Activated naive CD4-positive, alpha-beta T cell treated with anti-CD3 and anti-CD28 coated beads for 36 hours (primary cell): ENCODE measurements at places on chromosomes 3 and 15.

DNA sequence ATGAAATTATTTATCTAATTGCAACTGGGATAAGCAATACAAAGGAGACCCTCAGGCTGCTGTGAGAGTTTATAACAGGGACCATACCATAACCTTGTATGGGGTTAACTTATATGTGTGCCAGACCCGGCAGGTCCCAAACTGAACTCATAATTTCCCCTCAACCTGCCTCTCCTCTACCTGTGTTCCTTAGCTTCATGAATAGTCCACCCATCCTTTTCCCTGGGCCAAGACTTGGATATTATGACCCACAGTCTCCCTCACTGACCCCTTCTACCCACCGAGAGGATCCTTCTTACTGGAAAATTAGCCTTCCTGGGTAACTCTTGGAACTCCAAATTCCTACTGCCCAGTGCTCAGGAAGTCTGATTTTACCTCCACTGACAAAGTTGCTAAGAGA lies 3.4 kb upstream of the TSPAN3 start:
- H3K36me3 ChIP-seq = no peaks in the 10 kb centered on the region
- H3K27ac ChIP-seq = no peak overlapping the region
- DNase-seq = no peak
- peaks cover 16% of the 10 kb centered on the region for H3K4me1 ChIP-seq
- no peak overlapping the region for H3K4me3 ChIP-seq

- H3K27me3 ChIP-seq = peaks cover 4% of the 10 kb centered on the region
- no peaks in the 10 kb centered on the region for H3K4me1 ChIP-seq
- H3K36me3 ChIP-seq = no peaks in the 10 kb centered on the region
- no peak overlapping the region for H3K27ac ChIP-seq
- no peak for DNase-seq
Observed at GRCh38 chr15:32864841-32865240, 147.0 kb downstream of the GREM1 start.

GRCh38 chr15:84835661-84836337 lies 18.6 kb downstream of the ALPK3 start:
- no peaks in the 10 kb centered on the region for H3K4me1 ChIP-seq
- no peak overlapping the region for H3K4me3 ChIP-seq
- no peak for DNase-seq
- H3K27ac ChIP-seq = no peak overlapping the region
- no peaks in the 10 kb centered on the region for H3K36me3 ChIP-seq

GRCh38 chr15:70195587-70196305 lies 98.0 kb upstream of the TLE3 start:
- H3K27me3 ChIP-seq = no peaks in the 10 kb centered on the region
- no peak overlapping the region for H3K27ac ChIP-seq
- H3K4me1 ChIP-seq = no peaks in the 10 kb centered on the region
- no peak overlapping the region for H3K4me3 ChIP-seq

GRCh38 chr3:15810702-15811101 lies 12.9 kb upstream of the ANKRD28 start:
- H3K36me3 ChIP-seq = no peaks in the 10 kb centered on the region
- H3K4me3 ChIP-seq = no peak overlapping the region
- H3K27ac ChIP-seq = no peak overlapping the region
- no peak for DNase-seq

DNA sequence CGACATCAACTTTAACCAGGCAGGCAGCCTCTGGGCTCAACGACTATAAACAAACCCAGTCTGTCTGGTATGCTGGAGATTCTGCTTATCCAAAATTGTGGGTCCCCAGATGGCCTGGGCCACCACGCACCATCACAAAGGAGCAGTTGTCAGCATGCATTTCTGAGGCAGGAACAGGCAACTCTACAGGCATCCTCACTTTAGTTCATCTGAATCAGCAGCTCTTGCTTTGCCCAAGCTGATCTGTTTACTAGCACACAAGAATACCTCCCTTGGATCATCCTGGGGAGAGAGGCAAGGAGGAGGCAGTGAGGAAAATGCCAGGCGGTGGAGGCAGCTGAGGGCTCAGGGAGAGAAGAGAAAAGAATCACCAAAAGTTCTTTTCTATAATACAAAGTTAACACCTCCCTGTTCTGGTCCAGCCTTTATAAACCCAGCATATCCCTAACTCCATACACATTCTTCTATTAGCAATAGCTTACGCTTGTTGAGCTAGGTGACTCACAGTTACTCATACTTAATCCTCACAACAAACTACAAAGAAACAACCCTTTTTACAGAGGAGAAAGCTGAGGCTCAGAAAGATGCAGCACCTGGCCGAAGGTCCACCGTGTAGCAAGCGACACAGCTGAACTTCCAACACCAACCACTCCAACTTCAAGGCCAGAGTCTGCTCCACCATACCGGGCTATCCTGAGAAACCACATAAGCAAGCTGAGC lies 33.6 kb downstream of the ZDHHC3 start:
- H3K4me3 ChIP-seq = no peak overlapping the region
- no peak overlapping the region for H3K27ac ChIP-seq
- peaks cover 23% of the 10 kb centered on the region for H3K36me3 ChIP-seq
- DNase-seq = no peak
- no peaks in the 10 kb centered on the region for H3K27me3 ChIP-seq
- no peaks in the 10 kb centered on the region for H3K4me1 ChIP-seq

DNA sequence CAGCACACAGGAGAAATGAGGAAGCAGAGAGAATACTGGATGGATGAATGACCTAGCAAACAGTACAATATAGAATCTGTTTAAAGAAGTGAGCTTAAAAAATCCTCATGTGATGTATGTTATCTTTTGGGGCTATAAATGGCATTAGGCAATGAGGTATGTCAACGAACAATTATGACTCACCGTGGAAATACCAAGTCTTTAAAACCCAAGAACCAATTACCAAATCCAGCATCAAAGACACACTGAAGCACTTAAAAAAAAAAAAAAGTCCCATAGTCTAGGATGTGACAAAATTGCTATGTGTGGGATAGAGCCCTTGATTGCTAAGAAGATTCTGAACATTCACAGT lies 36.3 kb upstream of the HERC1 start:
- no peaks in the 10 kb centered on the region for H3K27me3 ChIP-seq
- H3K4me3 ChIP-seq = no peak overlapping the region
- H3K27ac ChIP-seq = peak overlapping the region; percentile 79
- H3K36me3 ChIP-seq = no peaks in the 10 kb centered on the region

DNA sequence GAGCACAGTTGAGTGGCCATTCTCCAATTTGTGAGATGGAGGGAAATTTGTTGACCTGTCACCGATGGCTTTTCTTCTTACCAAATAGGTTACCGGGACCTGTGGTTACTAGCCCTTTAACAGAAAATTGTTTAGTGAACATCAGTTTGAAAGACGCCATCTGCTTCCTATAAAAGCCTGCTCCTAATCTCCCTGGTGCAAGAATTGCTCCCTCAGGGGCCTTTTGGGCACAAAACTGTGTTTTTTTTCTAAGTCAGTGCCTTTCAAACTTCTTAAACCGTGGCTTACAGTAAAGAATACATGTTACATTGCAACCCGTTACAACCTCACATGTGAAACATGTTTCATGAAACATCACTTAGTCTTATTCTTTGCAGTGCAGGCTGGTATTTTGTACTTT lies 15.0 kb downstream of the CACNA2D3 start:
- no peaks in the 10 kb centered on the region for H3K36me3 ChIP-seq
- H3K27me3 ChIP-seq = peaks cover 9% of the 10 kb centered on the region
- H3K27ac ChIP-seq = no peak overlapping the region
- no peak for DNase-seq
- no peaks in the 10 kb centered on the region for H3K4me1 ChIP-seq

DNA sequence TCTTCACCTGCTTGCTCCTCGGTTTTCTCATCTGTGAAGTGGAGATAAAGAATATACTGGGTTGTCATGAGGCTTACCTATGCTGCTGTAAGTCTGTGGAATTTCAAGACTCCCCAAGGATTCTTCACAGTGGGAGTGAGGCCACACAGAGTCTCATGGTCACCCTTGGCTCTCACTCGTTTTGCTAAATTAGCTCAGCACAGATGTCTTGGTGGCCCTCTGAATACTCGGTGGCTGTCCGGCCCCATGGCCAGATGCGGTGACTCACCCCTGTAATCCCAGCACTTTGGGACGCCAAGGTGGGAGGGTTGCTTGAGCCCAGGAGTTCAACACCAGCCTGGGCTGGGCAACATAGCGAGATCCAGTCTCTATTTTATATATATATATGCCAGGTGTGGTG lies 5.0 kb upstream of the CHCHD6 start:
- no peaks in the 10 kb centered on the region for H3K36me3 ChIP-seq
- DNase-seq = no peak
- H3K4me3 ChIP-seq = no peak overlapping the region
- H3K27me3 ChIP-seq = peaks cover 23% of the 10 kb centered on the region

GRCh38 chr3:122415762-122416654 lies at the start of gene WDR5B:
Gene WDR5B, minus strand, starts transcription at chr3:122416062. Its CDS starts 534 bp downstream, at chr3:122415528.
- H3K4me3 ChIP-seq = peak within 1 kb of the TSS; percentile 95
- peaks cover 19% of the 10 kb centered on the region for H3K36me3 ChIP-seq
- peaks cover 50% of the 10 kb centered on the region for H3K4me1 ChIP-seq
- H3K27ac ChIP-seq = peak within 1 kb of the TSS; percentile 98

GRCh38 chr3:106183762-106184391 lies 315.1 kb upstream of the CBLB start:
- no peak for DNase-seq
- no peak overlapping the region for H3K27ac ChIP-seq
- H3K36me3 ChIP-seq = no peaks in the 10 kb centered on the region
- H3K27me3 ChIP-seq = no peaks in the 10 kb centered on the region
- H3K4me3 ChIP-seq = no peak overlapping the region

DNA sequence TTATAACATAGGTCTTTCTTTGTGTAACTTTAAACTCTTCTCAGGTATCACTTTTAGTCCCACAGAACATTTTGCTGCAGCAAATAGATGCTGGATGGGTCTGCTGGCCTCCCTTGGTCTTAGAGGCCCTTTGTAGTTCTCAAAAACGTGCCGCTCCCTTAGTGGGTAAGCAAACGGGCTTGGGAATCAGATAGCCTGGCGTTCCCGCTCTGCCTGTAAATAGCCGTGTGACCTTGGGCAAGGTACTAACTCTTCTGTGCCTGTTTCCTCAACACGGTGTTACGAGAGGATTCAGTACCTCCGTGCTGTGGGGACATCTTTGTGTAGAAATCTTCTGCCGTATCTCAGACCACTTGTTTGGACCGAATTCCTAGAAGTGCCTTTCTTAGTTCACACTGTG lies 64.4 kb downstream of the DNAJB8 start:
- no peaks in the 10 kb centered on the region for H3K36me3 ChIP-seq
- no peaks in the 10 kb centered on the region for H3K4me1 ChIP-seq
- H3K27ac ChIP-seq = no peak overlapping the region
- H3K27me3 ChIP-seq = no peaks in the 10 kb centered on the region
- no peak for DNase-seq
- no peak overlapping the region for H3K4me3 ChIP-seq

- H3K4me3 ChIP-seq = no peak overlapping the region
- no peaks in the 10 kb centered on the region for H3K27me3 ChIP-seq
- DNase-seq = no peak
- H3K36me3 ChIP-seq = no peaks in the 10 kb centered on the region
- H3K4me1 ChIP-seq = no peaks in the 10 kb centered on the region
Observed at GRCh38 chr3:102237181-102237580, 197.6 kb upstream of the ZPLD1 start.

DNA sequence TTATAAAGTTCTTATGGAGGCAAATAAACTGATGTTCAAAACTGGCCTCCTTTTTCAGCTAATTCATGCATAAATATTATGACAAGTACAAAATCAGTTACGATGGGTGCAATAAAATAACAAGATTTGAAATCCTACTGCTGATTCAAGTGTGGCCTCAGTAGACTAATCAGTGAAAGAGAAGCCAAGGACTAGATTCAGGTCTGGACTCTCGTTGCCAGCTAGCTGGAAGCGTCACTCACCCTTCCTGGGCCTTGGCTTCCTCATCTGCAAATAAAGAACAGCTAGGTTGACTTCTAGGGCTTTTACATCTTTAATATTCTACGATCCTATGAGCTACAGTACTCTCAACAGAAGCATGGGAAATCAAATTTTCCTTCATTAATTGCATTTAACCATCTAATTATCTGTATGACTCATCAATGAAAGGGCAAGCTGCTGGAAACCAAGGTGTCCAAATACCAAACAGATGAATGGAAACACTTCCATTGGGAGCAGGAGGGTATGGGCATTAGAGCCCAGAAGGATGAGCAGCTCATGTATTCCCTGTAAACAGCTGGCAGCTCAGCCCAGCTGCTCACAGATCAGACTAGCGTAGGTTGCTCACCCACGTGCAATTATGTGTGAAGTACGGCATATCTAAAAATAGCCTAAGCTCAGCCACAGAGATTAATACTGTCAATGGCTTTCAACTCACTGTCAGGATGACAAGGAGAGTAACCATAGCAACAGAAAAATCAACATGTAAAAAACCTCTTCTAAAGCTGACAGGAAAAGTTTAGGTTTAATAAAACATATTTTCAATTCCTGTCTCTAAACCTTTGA lies 294.8 kb downstream of the PLCL2 start:
- H3K4me3 ChIP-seq = no peak overlapping the region
- H3K27ac ChIP-seq = no peak overlapping the region
- no peaks in the 10 kb centered on the region for H3K27me3 ChIP-seq
- peaks cover 22% of the 10 kb centered on the region for H3K4me1 ChIP-seq

GRCh38 chr3:10695595-10696285 lies 120.3 kb upstream of the SLC6A11 start:
- peaks cover under 1% of the 10 kb centered on the region for H3K27me3 ChIP-seq
- no peak for DNase-seq
- H3K36me3 ChIP-seq = no peaks in the 10 kb centered on the region
- no peak overlapping the region for H3K27ac ChIP-seq
- H3K4me3 ChIP-seq = no peak overlapping the region

DNA sequence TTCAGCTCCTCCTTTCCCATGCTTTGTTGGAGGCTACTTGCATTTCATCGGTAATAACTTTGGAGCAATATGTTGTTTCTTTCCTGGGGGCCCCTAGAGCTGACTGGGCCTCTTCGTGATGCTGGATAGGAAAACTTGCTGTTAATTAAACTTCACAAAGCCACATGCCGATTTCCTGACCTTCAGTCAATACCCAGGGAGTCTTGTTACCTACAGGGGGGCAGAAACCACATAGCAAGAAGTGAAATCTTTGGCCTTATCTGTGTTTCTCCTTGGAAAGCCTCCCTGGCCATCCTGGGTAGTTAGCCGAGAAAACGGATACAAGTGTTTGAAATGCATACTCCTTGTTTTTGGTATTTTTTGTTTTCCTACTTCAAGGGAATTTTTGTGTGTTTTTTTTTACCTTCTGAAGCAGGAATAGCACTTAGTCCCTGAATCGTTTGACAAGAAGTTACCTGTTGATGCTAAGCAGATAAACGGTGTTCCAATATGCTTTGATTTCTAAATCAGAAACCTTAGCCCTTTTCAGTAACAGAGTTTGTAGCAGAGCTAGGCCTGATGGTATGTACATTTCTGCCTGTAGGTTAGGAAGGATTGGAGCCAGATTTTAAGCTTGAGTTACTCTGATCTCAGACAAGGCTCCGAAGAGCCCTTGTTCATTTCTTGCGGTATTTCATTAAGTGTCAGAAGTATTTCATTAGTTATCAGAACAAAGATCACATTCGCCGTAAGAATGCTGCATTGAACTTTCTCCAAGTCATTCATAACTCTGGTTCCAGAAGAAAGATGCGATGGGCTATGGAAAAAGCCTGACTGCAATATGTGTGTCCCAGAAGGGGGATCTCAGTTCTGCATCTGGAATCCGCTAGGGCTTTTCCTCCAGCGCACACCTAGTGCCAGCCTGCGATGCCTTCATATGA lies 111.5 kb downstream of the THSD4 start:
- H3K27me3 ChIP-seq = peaks cover 14% of the 10 kb centered on the region
- no peaks in the 10 kb centered on the region for H3K36me3 ChIP-seq
- no peak overlapping the region for H3K4me3 ChIP-seq

GRCh38 chr3:177611752-177612334 lies 414.6 kb upstream of the TBL1XR1 start:
- no peaks in the 10 kb centered on the region for H3K27me3 ChIP-seq
- H3K36me3 ChIP-seq = no peaks in the 10 kb centered on the region
- H3K27ac ChIP-seq = no peak overlapping the region
- no peak overlapping the region for H3K4me3 ChIP-seq
- H3K4me1 ChIP-seq = peaks cover 14% of the 10 kb centered on the region
